ENCODE measurements at places on chromosomes 1 and 21.

- H3K27me3 ChIP-seq: peaks cover 10% of the 10 kb centered on the region
- no peak overlapping the region for H3K27ac ChIP-seq
- no peak overlapping the region for H3K4me3 ChIP-seq
These were observed 26.5 kb upstream of the RPL11 start for GRCh38 chr1:23664837-23665795.

DNA sequence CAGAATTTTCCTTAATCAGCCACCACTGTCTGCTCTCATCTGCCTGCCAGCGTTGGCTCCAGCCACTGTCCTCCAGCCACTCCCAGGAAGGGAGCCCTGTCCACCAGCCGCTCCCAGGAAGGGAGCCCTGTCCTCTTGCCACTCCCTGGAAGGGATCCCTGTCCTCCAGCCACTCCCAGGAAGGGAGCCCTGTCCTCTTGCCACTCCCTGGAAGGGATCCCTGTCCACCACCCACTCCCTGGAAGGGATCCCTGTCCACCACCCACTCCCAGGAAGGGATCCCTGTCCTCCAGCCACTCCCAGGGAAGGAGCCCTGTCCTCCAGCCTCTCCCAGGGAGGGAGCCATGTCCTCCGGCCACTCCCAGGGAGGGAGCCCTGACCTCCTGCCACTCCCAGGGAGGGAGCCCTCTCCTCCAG, 726.5 kb downstream of the PTPRU start:
- H3K36me3 ChIP-seq: no peaks in the 10 kb centered on the region
- no peak overlapping the region for H3K4me3 ChIP-seq
- H3K4me1 ChIP-seq: peaks cover 13% of the 10 kb centered on the region
- H3K27me3 ChIP-seq: peaks cover 54% of the 10 kb centered on the region
- H3K27ac ChIP-seq: no peak overlapping the region
- DNase-seq: no peak

- no peak overlapping the region for H3K27ac ChIP-seq
- H3K27me3 ChIP-seq: no peaks in the 10 kb centered on the region
- no peaks in the 10 kb centered on the region for H3K36me3 ChIP-seq
- peak; percentile 64 for DNase-seq
- H3K4me3 ChIP-seq: no peak overlapping the region
- no peaks in the 10 kb centered on the region for H3K4me1 ChIP-seq
These were observed 5.7 kb upstream of the TNR start for GRCh38 chr1:175749075-175749474.

DNA sequence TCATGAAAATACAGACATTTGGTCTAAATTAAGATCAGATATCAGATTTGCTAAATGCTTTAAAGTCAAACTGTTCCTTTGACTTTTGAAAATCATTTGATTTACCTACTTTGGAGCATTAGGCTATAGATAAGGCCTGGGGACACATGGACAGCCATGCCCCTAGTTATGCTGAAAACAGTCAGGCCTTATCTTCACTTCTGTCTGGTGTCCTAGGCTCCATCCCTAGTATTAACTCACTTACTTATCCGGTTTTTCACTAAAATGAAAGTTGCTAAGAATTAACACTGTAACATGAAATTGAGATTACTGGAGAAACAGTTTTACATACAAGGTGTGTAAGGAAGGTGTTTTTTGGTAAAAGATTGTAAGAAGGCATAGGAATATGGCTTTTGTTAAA, 4.5 kb upstream of the CATSPERE start:
- peaks cover 7% of the 10 kb centered on the region for H3K36me3 ChIP-seq
- no peak overlapping the region for H3K4me3 ChIP-seq
- no peaks in the 10 kb centered on the region for H3K27me3 ChIP-seq
- DNase-seq: no peak
- peaks cover 5% of the 10 kb centered on the region for H3K4me1 ChIP-seq

DNA sequence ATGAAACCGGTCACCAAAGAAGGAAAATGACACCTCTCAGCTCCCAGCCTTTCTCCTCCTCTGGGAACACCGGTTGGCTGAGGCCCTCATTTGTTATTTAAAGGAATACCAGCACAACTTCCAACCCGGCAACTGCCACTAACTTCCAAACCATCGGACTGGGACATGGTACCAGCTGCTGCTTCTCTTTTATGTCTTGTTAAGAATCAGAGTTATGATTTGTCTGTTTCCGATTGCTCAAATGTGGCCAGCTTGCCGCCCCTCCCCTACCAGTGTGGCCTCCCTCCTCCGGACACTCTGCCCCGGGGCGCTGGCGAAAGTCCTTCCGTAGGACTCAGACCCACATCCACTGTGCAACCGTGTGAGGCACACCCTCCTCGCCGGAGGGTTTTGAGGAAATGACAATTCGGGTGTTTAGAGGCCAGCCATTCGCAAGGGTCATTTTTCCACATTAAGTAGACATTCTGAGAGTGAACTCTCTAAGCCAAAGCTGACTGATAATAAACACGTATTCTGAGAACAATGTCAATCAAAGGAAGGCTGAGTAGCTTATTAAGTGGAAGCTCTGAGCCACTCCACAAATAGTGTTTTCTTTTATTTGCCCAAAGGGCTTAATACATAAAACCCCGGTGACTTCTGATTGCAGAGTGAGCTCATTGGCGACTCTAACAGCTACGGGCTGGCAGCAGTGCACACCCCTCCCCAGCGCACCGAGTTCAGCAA, 5.5 kb downstream of the RIPK4 start:
- H3K4me1 ChIP-seq: peaks cover 62% of the 10 kb centered on the region
- DNase-seq: no peak
- peak overlapping the region; percentile 36 for H3K27ac ChIP-seq
- H3K36me3 ChIP-seq: peaks cover 6% of the 10 kb centered on the region

GRCh38 chr1:209761011-209761635, 5.3 kb downstream of the TRAF3IP3 start:
- no peaks in the 10 kb centered on the region for H3K4me1 ChIP-seq
- no peak overlapping the region for H3K27ac ChIP-seq
- peaks cover 17% of the 10 kb centered on the region for H3K27me3 ChIP-seq
- DNase-seq: no peak

DNA sequence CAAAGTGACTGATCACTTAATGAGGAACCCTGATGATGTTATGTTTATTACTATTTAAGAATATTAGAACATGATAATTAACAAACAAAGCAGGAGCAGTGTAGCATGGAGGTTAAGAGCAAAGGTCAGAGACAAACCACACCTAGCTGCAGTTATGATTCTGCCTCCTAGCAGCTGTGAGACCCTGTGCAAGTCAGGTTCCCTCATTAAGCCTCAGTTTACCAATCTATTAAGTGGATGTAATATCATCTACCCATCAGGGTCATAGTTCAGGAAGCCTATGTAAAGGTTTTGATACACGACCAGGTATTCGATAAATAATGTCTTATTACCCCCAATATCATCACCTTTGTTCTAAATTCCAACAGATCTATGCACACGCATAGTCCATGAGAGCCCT, 32.0 kb downstream of the DUSP10 start:
- H3K27me3 ChIP-seq: no peaks in the 10 kb centered on the region
- no peak overlapping the region for H3K27ac ChIP-seq
- peaks cover 14% of the 10 kb centered on the region for H3K36me3 ChIP-seq
- H3K4me1 ChIP-seq: peaks cover 10% of the 10 kb centered on the region

DNA sequence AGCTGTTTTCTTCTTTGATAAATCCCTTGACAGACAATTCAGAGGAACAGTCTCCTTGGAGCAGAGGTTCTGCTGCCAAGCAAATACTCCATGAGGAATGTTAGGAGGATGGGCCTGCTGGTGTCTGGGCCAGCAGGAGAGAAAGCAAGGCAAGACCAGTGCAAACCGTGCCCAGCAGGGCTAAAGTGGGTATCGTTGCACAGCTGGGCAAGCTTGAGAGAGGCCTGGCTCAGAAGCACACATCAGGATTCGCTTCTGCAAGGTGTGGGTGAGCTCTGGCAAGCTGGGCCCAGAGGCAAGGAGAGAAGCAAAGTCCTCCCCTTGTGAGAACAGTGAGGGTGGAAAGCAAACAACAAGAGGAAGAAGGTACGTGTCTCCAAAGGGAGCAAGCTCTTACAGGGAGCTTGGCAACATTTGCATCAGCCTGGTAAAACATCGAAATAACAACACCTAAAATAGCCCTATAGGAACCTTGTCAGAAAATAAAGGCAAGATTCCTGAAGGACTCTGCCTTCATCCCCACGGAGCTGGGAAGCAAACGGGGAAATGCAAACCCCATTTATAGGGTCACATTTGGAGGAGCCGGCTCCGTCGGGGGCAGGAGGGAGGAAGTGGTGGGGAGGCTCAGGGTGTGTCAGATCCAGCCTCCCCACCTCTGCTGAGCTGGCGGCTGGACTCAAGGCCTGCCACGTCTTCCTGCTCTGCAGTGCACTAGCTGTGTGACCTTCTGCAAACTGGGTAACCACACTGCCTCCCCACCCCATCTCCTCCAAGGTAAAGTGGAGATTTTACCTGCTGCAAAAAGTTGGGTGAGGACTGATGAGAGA, 62.3 kb upstream of the HIVEP3 start:
- H3K27me3 ChIP-seq: no peaks in the 10 kb centered on the region
- H3K4me3 ChIP-seq: no peak overlapping the region
- no peak overlapping the region for H3K27ac ChIP-seq
- no peaks in the 10 kb centered on the region for H3K36me3 ChIP-seq
- peaks cover 10% of the 10 kb centered on the region for H3K4me1 ChIP-seq

DNA sequence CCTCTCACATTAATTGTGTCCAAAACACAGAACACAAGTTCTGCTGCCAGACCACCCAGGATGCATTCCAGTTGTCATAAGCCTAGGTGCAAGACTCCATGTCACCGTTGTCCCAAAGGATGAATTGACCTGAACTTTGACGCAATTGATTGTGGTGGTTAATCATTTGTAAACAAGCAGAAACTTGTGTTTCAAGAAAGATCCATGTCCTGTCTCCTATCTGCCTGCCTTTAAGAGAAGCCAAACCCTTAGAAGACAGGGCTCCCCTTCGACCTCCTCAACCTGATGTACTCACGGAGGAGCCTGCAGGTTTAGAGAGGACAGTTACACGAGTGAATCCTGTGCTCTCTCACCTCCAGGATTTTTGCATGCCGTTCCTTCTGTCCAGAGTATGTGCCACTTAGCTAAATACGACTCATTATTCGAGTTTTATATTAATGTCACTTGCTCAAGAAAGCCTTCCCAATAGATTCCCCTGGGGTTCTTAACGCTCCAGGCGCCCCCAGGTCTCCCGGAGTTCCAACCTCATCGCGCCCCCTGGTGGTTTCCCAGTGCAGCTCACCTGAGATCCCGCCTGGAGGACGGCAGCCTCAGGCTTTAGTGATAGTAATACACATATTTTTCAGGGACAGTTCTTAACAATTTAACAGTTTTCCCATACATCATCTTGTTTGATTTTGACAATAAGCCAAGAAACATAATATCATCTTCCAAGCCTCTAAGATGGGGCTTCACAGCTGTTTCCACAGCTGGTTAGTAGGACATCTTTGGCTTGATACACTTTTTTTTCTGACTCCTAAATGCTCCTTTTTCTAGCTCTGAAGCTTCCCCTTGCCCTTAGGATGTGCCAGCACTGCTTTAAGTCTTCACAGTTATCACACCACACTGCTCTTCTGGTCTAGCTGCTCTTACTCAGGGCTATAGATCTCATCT, 2.4 kb upstream of the C8B start:
- H3K4me3 ChIP-seq: no peak overlapping the region
- H3K4me1 ChIP-seq: no peaks in the 10 kb centered on the region
- H3K27me3 ChIP-seq: no peaks in the 10 kb centered on the region
- DNase-seq: peak; percentile 1
- no peaks in the 10 kb centered on the region for H3K36me3 ChIP-seq

GRCh38 chr1:15542388-15543250, 16.0 kb downstream of the DNAJC16 start:
- H3K27me3 ChIP-seq: no peaks in the 10 kb centered on the region
- peaks cover 3% of the 10 kb centered on the region for H3K4me1 ChIP-seq
- peaks cover 39% of the 10 kb centered on the region for H3K36me3 ChIP-seq
- H3K4me3 ChIP-seq: no peak overlapping the region

DNA sequence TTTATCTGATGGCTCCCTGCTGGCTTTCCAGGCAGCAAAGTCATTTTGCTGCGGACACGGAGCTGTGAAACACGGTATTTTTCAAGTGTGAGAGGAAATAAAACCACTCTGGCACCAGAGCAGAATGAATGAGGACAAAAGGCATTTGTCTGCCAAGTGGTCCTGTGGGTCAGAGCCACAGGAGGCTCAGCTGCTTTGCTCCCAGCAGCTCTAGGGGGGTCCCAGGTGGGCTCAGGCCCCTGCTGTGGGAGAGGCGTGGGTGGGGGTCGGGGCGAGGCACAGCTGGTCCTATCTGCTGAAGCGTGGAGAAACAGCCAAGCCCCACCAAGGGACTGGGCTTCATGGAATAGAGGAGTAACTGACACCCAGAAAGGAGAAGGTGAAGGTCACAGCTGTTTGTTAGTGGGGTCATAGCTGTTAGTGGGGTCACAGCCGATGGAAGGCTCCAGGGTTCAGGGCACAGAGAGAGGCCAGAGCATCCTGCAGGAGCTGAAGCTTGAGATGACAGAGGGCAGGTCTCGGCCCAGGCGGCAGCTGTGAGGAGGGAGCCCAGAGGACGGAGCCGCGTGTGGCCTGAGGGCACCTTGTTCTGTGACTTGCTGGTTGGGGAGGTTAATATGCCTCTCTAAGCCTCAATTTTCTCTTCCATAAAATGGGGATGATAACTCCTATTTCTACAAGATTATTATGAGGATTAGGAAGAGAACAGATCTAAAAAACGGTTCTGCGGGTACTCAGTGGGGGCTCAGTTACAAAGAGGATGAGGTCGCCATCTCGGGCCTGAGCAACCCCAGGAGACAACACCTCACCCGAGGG, 7.1 kb downstream of the KIF17 start:
- H3K27ac ChIP-seq: peak overlapping the region; percentile 4
- H3K4me1 ChIP-seq: peaks cover 21% of the 10 kb centered on the region
- no peaks in the 10 kb centered on the region for H3K36me3 ChIP-seq
- H3K27me3 ChIP-seq: peaks cover 14% of the 10 kb centered on the region

DNA sequence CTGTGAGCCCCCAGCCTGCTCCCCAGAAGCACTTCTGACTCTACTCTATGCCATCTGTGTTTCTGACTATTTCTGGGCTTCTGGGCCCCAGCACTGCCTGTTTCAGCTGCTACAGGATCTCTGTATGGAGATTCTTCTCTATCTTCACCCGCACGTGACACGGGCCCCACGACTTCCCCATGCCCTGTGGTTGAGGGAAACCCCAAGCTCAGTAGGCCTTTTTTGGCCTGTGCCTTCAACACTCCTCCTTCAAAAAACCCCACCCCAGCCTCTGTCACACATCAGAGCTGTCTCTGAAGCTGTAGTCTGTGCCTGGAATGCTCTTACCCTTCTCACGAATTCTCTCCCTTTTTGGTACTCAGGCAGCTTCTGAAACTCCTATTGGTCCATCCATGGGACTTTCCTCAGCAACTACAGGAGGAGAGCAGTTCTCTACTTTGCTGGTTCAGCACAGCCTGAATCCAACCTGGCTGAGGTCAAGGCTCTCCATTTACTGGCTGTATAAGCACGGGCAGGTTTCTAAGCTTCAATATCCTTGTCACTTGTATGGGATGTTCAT, 2.0 kb upstream of the NID1 start:
- peak; percentile 66 for DNase-seq
- no peak overlapping the region for H3K27ac ChIP-seq
- H3K4me3 ChIP-seq: no peak overlapping the region
- H3K27me3 ChIP-seq: no peaks in the 10 kb centered on the region
- H3K4me1 ChIP-seq: peaks cover 20% of the 10 kb centered on the region
- no peaks in the 10 kb centered on the region for H3K36me3 ChIP-seq

GRCh38 chr1:181424786-181425403, 58.4 kb upstream of the CACNA1E start:
- no peak overlapping the region for H3K27ac ChIP-seq
- H3K27me3 ChIP-seq: peaks cover 4% of the 10 kb centered on the region

Measured in mesenchymal stem cell (in vitro differentiated cells and primary cell).